ENCODE measurements at places on chromosomes 3 and 15.
A peak's percentile ranks its signal among the peaks of the same experiment; 100 is the strongest.

- no peak for DNase-seq
Measured at GRCh38 chr3:48597408-48597800, 2.3 kb upstream of the COL7A1 start.

DNA sequence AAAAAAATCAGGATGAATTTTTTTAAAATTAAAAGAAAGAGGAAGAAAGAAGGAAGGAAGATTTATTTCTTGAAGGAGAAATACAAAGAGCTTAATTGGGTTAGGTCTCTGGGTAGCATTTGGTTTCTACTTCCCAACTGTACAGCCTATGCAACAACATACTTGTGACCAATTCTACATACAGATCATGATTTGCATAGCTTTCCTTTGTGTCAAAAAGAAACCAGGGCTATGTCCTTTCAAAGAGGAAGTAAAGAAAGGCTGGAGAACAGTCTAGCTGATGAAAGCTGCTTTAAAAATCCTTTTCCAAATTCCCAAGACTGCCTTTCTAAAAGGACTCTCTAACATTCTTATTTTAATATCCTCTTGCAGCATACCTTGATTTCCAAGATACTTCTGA lies 6.1 kb upstream of the HGD start:
- DNase-seq: peak; percentile 69

- peak; percentile 91 for DNase-seq
Measured at GRCh38 chr15:101255615-101256241, 3.9 kb upstream of the CHSY1 start.

- DNase-seq: no peak
Measured at GRCh38 chr3:7700977-7701376, 800.6 kb upstream of the LMCD1 start.

GRCh38 chr3:83218383-83219200 lies 1457.1 kb upstream of the GBE1 start:
- DNase-seq: no peak

DNA sequence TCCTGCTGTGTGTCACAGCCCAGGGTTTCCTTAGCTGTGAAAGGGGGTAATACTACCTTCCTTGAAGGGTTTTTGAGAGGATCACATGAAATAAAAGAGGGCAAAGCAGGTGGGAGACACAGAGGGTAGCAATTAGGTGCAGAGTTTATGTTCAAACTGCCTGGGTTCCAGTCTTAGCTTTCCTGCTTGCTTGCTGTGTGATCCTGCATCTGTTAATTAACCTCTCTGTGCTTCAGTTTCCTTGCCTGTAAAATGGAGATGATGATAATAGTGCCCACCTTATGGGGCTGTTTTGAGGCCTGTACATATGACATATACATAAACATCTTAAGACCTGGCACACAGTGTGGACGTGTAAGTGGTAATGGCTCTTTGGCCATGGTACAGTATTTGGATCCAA lies 35.0 kb downstream of the SPSB4 start:
- DNase-seq: no peak

DNA sequence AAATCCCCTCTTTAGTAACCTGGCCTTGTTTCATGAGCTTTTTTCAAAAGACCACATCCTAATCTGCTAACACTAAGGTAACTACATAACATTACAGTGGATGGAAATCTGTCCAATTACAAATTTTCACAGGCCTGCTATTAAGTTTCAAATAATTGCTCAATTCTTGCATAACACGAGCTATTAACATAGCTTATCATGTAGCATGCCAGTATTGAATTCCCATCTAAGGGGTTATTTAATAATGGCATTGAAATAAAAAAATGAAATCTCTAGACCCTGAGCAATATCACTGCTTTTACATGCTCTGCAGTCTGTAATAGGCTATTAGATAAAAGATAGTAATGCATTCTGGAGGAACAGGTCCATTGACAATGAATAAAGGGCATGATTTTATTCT lies 748.3 kb upstream of the NECTIN3 start:
- no peak for DNase-seq

DNA sequence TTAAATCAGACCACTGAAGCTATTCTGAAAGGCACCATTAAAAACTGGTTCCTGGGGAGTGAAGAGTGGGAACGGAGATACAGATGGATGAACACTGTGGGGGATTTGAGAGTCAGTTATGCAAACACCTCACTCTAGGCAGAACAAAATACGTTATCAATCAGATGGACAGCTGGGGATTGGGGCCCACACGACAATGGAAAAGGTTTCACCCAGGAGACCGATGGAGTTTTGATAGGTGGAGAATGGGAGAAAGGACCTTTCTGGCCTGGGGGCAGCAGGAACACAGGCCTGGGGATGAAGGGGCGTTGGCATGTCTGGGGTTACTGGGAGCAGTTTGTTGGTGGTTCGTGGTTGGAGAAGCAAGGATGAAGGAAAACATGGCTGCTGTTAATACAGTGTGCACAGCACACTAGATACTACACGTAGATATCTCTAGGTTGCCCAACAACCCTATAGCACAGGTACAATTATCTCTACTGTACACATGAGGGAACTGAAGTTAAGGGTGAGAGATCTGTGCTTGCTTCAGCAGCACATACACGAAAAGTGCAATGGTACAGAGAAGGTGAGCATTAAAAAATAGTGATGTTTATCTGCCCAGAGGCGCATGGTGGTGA lies 16.5 kb downstream of the ST6GAL1 start:
- no peak for DNase-seq

GRCh38 chr3:152325136-152325535 lies 56.4 kb downstream of the MBNL1 start:
- peak; percentile 25 for DNase-seq

DNA sequence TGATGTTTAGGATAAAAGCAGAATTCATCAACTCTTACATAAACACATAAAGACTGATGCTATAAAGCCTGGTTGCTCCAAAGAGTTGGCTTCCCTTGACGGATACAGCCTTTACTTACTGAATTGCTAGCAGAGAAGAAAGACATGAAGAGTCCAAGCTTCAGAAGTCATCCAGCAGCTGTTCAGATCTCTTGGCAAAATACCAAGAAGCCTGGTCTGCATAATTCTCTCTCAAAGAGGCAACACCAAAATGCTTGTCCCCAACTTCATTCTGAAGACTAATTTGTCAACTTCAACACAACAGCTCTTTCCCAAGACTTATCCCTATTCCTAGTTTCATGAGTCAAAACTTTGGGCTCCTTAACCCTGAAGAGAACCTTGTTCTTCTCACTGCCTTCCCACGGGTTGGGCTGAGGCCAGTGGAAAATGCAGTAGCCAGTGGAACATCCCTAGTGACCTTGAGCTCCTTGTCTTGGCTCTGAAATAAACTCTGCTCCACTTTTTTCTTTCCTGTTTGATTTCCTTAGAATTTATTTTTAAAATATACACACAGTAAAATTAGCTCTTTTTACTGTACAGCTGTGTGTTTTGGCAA lies 119.2 kb upstream of the THBS1 start:
- peak; percentile 84 for DNase-seq

DNA sequence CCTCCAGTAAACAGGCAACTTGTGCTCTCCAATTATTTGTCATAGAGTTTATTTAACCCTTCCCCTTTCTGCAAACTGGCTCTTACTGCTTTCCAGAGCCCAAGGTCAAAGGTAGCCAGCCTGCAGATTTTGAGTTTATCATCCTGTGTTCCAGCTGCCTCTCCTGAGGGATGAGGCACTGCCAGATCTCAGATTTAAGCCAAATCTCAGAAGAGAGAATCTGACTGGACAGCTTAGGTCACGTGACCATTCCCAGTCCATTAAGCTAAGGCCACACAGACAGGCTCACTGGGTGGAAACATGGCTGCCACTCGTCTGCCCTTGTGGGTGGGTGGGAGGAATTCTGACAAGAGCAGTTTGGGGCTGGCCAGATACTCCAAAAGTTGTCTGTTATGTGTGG lies 8.6 kb upstream of the SIAH2 start:
- no peak for DNase-seq

GRCh38 chr15:77409259-77410156 lies 10.4 kb downstream of the PEAK1 start:
- peak; percentile 24 for DNase-seq

DNA sequence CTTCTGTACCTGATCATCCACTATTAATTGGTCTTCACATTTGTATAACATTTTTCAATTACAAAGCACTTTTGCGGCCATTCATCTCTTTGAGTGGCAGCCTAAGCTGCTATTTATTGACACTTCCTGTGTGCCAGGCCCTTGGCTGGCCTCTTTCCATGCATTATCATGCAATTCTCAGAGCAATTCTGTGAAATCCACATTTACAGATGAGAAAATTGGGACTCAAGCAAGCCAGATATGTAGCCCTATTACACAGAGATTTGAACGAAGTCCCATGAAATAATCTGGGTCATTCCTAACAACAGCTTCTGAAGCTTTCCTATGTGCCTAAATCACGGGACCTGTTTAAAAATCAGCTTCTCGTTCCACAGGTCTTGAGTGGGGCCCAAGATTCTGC lies 17.4 kb downstream of the SLC6A1 start:
- no peak for DNase-seq

GRCh38 chr15:71447328-71448250 lies 332.3 kb downstream of the THSD4 start:
- DNase-seq: peak; percentile 55

DNA sequence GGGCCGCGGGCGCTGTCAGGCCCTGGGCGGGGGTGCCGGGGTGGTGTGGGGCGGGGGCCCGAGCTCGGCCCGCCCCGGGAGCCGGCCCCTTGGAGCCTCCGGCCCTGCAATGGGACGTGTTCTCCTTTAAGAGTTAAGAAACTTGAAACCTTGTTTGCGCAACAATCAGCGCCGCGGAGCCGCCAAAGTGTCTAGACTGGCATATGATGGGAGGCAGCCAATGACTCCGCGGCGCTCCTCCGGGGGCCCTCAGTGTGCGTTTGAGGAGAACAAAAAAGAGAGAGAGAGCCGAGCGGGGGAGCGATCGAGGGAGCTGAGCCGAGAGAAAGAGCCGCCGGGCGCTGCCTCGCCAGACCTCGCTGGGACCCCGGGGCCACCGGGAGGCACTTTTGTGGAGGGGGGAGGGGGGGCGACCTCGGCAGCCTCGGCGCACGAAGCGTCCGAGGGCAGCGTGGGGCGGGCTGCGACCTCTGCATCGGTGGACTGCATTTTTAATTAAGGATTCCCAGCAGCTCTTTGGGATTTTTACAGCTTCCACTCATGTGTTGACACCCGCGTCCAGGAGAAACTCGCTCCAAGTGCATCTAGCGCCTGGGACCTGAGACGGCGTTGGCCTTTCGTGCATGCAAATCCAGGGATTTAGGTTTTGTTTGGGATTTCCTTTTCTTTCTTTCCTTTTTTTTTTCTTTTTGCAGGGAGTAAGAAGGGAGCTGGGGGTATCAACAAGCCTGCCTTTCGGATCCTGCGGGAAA lies at the start of gene SMAD6:
Gene SMAD6, plus strand, starts transcription at position 202 of the 752 bp plus-strand sequence. CDS start 1,023 bp downstream, outside the sequence.
- DNase-seq: peak; percentile 100

- no peak for DNase-seq
Measured at GRCh38 chr3:141114816-141115460, 63.8 kb downstream of the SPSB4 start.

- no peak for DNase-seq
Measured at GRCh38 chr3:120040813-120041377, 53.4 kb downstream of the GSK3B start.
